ENCODE measurements at places on chromosomes 1 and 21. TPM values are rescaled to one million over a fixed set of nuclear protein-coding genes. Genes with fewer than 3 reads are reported as not detected.

- no peaks in the 10 kb centered on the region for H3K36me3 ChIP-seq
- peak; percentile 55 for DNase-seq
- H3K27ac ChIP-seq = no peak overlapping the region
- H3K4me3 ChIP-seq = no peak overlapping the region
These were observed 22.6 kb upstream of the GBP4 start for GRCh38 chr1:89221341-89221740.

DNA sequence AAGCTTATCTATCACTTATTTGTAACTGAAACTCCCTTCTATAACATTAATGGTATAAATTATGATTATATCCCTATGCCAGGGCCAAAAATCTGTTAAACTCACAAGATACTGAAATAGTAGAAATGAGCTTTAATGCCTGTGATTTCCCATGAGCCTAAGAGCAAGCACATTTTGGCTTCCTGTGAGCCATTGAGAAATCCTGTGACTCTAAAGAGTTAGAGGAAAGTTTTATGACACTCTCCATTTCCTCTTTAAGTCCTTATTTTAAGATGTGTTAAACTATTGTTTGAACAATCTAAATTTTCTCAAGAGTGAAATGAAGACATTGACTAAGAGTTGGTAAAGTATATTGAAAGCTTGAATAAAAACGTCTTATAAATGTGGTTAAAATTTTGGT lies 45.6 kb downstream of the SUCO start:
- no peaks in the 10 kb centered on the region for H3K4me1 ChIP-seq
- H3K4me3 ChIP-seq = no peak overlapping the region
- no peak overlapping the region for H3K27ac ChIP-seq
- H3K36me3 ChIP-seq = peaks cover 68% of the 10 kb centered on the region
- H3K27me3 ChIP-seq = no peaks in the 10 kb centered on the region
- DNase-seq = no peak

GRCh38 chr21:36155603-36156338 lies 853 bp upstream of the DOP1B start:
- H3K27ac ChIP-seq = peak overlapping the region; percentile 66
- DNase-seq = peak; percentile 80
- H3K36me3 ChIP-seq = no peaks in the 10 kb centered on the region
- peaks cover 19% of the 10 kb centered on the region for H3K4me1 ChIP-seq

DNA sequence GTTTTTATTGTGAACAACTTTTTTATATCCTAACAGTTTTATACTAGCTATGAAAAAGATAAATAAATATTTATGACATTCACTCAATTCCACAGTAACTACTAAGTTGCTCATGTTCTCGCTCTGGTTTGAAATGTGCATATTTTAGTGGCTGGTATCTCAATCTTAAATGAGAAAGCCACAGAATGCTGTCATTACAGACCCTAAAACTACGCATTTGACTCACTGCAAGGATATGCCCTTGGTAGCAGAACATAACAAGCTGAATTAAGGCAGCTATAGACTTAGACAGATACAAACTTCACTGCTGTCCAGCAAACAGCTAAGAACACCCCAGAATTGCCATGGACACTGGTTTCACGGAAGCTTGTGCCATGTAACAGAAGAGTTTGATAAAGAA lies 19.0 kb downstream of the DAB1 start:
- H3K27ac ChIP-seq = no peak overlapping the region
- no peaks in the 10 kb centered on the region for H3K4me1 ChIP-seq
- no peaks in the 10 kb centered on the region for H3K36me3 ChIP-seq

DNA sequence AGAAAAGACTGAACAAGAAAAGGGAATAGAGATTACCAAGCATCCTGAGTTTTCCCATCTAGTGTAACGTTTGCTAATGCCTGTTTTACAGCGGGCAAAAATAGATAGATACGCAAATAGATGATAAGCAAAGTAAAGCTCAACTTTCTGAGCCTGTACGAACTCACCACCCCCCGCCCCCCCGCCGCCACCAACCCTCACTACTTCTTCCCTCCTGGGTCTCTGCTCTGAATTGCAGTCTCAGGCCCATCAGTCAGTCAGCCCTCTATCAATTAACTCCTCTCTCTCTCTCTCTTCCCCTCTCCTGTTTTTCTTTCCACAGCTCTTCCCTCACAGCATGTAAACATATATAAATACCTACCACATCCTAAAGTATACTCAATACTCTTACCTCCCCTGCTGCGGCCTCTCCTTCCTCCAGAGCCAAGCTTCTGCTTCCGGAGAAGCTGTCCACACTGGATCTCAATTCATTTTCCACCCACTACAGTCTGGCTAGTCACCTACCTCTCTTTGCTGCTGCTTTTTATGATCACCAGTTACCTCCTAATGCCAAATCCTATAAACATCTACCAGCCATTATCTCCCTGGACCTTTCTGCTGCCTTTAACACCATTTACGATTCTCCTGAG lies 64.6 kb downstream of the CAPN2 start:
- peaks cover 55% of the 10 kb centered on the region for H3K36me3 ChIP-seq
- peak overlapping the region; percentile 84 for H3K27ac ChIP-seq
- H3K27me3 ChIP-seq = no peaks in the 10 kb centered on the region
- H3K4me1 ChIP-seq = peaks cover 40% of the 10 kb centered on the region
- no peak for DNase-seq
- H3K4me3 ChIP-seq = no peak overlapping the region

- H3K27ac ChIP-seq = no peak overlapping the region
- H3K27me3 ChIP-seq = peaks cover 47% of the 10 kb centered on the region
- DNase-seq = no peak
- H3K4me3 ChIP-seq = no peak overlapping the region
- no peaks in the 10 kb centered on the region for H3K36me3 ChIP-seq
- peaks cover 4% of the 10 kb centered on the region for H3K4me1 ChIP-seq
These were observed 9.3 kb downstream of the KIF21B start for GRCh38 chr1:201013991-201014815.

DNA sequence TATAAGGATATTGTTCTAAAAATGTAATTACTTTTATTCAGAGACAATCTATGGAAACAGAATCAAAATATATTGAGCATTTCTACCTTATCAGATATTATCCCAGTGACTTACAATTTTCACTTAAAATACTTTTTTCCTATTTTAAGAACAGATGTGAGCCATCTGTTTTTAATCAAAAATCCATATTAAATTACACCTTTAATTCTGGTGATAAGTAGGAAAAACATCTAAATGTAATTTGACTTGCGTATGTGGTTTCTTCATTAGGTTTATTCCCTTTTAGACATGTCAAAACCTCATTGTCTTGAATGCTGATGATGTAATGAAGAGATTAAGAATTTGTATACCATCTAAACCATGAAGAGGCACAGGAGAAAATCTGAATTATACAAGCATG lies 1118.8 kb upstream of the TMPRSS15 start:
- H3K4me3 ChIP-seq = no peak overlapping the region
- H3K36me3 ChIP-seq = no peaks in the 10 kb centered on the region
- no peaks in the 10 kb centered on the region for H3K27me3 ChIP-seq
- no peak overlapping the region for H3K27ac ChIP-seq

- no peak overlapping the region for H3K27ac ChIP-seq
- H3K4me3 ChIP-seq = no peak overlapping the region
- no peaks in the 10 kb centered on the region for H3K27me3 ChIP-seq
- H3K36me3 ChIP-seq = no peaks in the 10 kb centered on the region
- no peak for DNase-seq
These were observed 138.2 kb downstream of the AJAP1 start for GRCh38 chr1:4792565-4792964.

- H3K4me1 ChIP-seq = no peaks in the 10 kb centered on the region
- H3K36me3 ChIP-seq = no peaks in the 10 kb centered on the region
- 0 out of 2 replicates have a peak overlapping the region, but pooled peaks have one; percentile 7 for H3K4me3 ChIP-seq
- H3K27ac ChIP-seq = no peak overlapping the region
These were observed 1440.3 kb downstream of the NCAM2 start for GRCh38 chr21:22438428-22439086.

Gene CENPL
- 92.8 TPM for total RNA-seq

DNA sequence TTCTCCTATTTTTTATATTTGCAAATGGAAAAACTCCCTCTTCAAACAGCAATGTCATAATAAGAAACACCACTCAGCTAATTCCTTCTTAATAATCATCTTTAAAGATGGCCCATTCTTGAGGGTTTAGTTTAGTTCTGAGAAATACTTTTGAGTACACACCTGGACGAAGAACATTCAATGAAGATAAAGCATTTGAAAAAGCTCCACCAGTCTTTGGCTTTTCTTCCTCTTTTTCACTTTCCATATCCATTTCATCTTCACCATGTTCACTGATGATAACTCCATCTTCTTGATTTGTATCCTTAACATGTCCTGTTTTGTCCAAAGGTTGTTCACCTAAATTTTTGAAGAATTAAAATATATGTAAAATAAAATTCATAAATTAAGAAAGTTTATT lies 7.4 kb downstream of the PAXBP1 start:
- no peak overlapping the region for H3K27ac ChIP-seq
- H3K4me3 ChIP-seq = no peak overlapping the region
- peaks cover 82% of the 10 kb centered on the region for H3K36me3 ChIP-seq

GRCh38 chr1:21647431-21648351 lies 21.5 kb downstream of the RAP1GAP start:
- H3K4me1 ChIP-seq = peaks cover 6% of the 10 kb centered on the region
- DNase-seq = peak; percentile 51
- no peaks in the 10 kb centered on the region for H3K27me3 ChIP-seq

GRCh38 chr1:208270651-208271141 lies 26.5 kb upstream of the PLXNA2 start:
- no peaks in the 10 kb centered on the region for H3K4me1 ChIP-seq
- H3K27ac ChIP-seq = no peak overlapping the region
- no peak for DNase-seq

DNA sequence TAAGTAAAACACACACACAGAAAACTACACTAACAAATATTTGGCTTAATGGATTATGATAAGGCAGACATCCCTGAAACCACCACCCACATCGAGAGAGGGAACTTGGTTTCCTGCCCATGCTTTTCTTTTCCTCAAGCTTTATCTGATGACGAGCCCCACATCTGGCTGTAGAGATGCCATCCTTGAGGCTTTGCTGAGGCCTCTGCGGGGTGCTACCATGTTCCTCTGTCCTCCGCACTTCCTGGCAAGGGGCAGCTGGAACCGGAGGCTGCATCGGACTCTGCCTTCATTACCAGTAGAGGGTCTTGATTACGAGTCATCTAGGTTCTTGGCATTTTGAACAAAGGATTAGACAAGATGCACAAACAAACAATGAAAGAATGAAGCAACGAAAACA lies 21.7 kb upstream of the C1orf174 start:
- H3K27ac ChIP-seq = no peak overlapping the region
- no peak overlapping the region for H3K4me3 ChIP-seq

DNA sequence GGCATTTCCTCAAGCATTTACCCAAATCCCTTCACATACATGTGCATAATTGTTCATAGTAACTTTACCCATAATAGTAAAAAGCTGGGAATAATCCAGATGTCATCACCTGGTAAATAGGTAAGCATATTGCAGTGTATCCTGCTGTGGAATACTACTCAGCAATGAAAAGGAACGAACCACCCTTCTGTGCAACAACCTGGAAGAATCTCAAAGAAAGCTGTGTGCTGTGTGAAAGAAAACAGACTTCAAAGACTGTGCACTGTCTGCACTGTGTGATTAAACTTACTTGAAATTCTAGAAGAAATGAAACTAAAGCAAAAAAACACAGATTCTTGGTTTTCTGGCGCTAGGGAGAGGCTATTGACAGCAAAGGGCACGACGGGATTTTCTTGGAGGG lies 13.5 kb downstream of the TFF2 start:
- H3K27me3 ChIP-seq = no peaks in the 10 kb centered on the region
- peak overlapping the region; percentile 41 for H3K4me3 ChIP-seq
- H3K36me3 ChIP-seq = no peaks in the 10 kb centered on the region
- no peak for DNase-seq

DNA sequence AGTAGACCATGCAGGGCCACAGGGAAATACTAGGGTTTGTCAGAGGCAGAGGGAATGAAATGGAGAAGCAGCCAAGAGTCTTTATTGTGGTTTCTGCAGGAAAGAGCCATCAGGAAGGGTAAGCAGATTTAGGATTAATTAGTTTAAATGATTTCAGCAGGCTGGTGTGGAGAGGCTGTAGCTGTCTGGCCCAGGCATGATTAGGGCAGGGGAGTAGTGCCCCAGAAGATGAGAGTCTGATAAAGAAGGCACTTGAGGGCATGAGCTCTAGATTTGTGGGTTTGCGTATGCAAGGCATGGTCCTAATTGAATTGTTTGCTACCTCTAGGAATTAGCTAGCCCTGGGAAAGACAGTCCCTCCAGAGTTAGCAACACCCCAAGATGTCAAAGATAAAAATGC lies 484.6 kb upstream of the PLXNA2 start:
- no peak overlapping the region for H3K27ac ChIP-seq
- DNase-seq = no peak

DNA sequence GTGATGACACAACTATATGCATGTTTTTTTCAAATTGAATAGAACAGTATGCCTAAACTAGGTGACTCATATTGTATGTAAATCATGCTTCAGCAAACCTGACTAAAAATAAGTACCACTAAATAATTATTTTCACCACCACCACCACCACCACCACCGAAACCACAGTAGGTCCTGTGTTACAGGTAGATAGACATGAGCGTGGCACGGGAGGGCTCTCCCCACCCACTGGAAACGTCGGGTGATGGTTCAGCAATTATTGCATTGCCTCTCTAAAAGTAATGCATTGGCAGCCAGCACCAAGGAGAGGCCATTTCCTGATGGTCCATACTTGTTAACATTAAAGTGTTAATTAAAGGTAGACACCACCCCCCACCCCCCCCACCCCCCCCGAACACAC lies 297.0 kb upstream of the NCAM2 start:
- no peaks in the 10 kb centered on the region for H3K36me3 ChIP-seq
- DNase-seq = no peak
- no peaks in the 10 kb centered on the region for H3K4me1 ChIP-seq
- H3K27me3 ChIP-seq = no peaks in the 10 kb centered on the region
- no peak overlapping the region for H3K4me3 ChIP-seq
